ENCODE measurements at places on chromosomes 16 and 17.

- H3K4me1 ChIP-seq: no peaks in the 10 kb centered on the region
- no peaks in the 10 kb centered on the region for H3K27me3 ChIP-seq
- no peak overlapping the region for H3K27ac ChIP-seq
- H3K4me3 ChIP-seq: no peak overlapping the region
- no peaks in the 10 kb centered on the region for H3K36me3 ChIP-seq
- DNase-seq: no peak
These were observed 30.9 kb upstream of the GCSH start for GRCh38 chr16:81127051-81127450.

- H3K27me3 ChIP-seq: no peaks in the 10 kb centered on the region
- H3K4me3 ChIP-seq: peak overlapping the region; percentile 17
- DNase-seq: no peak
- peaks cover 66% of the 10 kb centered on the region for H3K4me1 ChIP-seq
- H3K27ac ChIP-seq: peak overlapping the region; percentile 25
- H3K36me3 ChIP-seq: peaks cover 59% of the 10 kb centered on the region
These were observed 3.3 kb downstream of the CD2BP2 start for GRCh38 chr16:30351586-30352419.

GRCh38 chr16:60510941-60511340, 1525.3 kb downstream of the CDH8 start:
- no peak overlapping the region for H3K4me3 ChIP-seq
- no peaks in the 10 kb centered on the region for H3K4me1 ChIP-seq
- H3K27ac ChIP-seq: no peak overlapping the region
- H3K36me3 ChIP-seq: no peaks in the 10 kb centered on the region
- DNase-seq: no peak

DNA sequence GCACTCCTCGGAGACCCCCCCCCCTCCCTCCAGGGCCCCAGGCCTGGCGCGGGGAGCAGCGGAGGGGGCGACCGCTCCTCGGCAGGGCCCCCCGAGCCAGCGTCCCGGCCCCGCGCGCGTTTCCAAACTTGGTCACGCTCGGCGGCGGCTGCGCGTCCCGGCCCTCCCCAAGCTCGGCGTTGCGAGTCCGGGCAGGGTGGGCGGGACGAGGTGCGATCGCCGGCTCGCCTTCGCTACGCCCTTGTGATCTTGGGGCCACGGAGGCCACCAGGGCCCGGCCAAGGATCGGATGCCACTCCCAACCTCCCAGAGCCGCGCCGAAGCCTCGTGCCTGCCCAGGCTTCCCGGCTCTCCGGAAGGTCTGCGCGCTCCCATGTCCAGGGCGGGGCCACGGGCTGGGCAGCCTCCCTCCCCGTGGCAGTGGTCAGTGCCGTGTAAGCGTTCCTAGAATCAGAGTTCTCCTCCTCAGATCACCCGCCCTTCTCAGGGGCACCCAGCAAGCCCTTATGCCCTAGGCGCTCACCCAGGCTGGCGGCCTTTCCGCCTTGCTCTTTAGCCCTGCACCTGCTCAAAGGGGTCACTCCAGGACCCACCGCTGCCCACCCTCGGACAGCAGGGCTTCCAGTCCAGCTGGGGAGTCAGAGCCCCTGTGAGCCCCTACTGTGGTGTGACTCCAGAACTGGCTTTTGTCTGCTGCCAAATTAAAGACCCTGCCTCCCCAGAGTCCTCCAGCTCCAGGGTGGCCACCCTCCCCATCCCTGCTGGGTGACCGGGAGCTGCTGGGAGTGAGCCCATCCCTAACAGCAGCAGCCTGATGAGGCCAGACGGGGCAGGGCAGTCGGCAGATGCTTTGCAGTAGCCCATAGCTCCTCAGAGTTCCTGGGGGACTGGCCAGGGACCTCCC, 12.2 kb upstream of the MRPS23 start:
- no peaks in the 10 kb centered on the region for H3K36me3 ChIP-seq
- H3K4me3 ChIP-seq: no peak overlapping the region
- H3K27me3 ChIP-seq: peaks cover 45% of the 10 kb centered on the region
- no peak for DNase-seq
- peaks cover 12% of the 10 kb centered on the region for H3K4me1 ChIP-seq
- no peak overlapping the region for H3K27ac ChIP-seq
